ENCODE measurements at places on chromosomes 6 and 20.

- no peak for DNase-seq
Measured at GRCh38 chr6:166512567-166512966, 73.9 kb downstream of the RAMACL start.

DNA sequence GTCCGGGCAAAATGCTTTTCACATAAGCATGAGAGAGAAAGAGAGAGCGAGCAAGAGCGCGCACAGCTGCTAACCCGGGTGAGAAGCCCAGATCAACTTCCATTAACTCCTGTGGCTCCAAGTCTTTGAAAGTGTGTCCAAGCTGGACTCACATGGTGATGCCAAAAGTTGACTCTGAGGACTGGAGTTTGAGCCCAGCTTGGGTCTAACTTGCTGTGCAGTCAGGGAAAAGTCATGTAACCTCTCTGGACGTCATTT, 357.2 kb upstream of the SULF2 start:
- no peak for DNase-seq

DNA sequence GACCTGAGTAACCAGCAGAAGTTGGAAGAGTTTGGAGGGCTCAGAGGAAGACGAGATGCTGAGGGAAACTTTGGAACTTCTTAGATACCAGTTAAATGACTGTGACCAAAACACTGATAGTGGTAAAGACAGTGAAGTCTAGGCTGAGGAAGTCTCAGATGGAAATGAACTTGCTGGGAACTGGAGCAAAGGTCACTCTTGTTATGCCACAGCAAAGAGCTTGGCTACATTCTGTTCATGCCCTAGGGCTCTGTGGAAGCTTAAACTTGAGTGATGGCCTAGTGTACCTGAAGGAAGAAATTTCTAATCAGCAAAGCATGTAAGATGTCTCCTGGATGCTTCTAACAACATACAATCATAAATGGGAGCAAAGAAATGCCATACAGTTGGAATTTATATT, 24.7 kb downstream of the WDR27 start:
- DNase-seq: no peak

GRCh38 chr6:19536838-19537237, 300.3 kb upstream of the ID4 start:
- DNase-seq: no peak

GRCh38 chr6:41663568-41663967, 25.3 kb downstream of the MDFI start:
- no peak for DNase-seq

DNA sequence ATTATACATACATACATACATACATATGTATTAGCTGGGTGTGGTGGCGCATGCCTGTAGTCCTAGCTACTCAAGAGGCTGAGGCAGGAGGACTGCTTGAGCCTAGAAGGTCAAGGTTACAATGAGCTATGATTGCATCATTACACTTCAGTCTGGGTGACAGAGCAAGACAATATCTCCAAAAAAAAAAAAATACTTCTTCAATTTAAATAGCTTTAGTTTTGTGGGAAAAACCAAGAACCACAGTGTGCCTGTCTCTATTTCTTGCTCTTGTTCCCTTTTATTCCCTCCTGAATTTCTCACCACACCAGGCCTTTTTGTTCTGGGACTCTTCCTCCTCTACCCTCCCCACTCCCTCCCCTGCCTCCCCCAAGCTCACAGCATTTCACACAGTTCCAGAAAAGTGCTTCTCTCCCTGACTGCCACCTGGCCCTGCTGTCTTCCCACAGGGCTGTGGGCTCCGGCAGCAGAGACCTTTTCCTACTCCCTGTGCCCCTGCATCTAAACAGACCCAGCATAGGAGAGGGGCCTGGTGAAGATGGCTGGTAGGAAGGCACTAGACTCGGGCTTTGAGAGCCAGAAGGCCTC, 1.3 kb downstream of the C20orf203 start:
- no peak for DNase-seq

DNA sequence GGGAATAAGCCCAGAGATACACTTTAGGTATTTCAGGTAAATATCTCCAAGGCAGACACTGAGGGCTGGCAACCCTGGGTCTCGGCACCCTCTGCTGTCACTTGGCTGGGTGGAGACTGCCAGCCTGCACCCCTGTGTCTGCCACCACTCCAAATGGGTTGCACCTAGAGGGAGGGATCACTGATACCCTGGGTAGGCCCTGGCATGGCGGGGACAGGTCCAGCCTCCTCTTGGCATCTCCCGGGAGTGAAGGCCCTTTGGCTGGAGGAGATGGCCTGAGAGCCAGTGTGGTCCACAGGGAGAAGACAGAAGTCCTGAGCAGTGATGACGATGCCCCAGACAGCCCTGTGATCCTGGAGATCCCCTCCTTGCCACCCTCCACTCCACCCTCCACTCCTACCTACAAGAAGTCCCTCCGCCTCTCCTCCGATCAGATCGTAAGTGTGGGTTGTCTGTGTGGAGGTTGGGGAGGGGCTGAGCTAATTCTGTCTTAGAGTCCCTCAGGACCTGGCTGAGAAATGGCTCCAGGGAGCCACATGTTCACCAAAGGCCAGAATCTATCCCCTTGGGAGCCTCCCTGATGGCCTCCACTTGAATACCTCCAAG, 10.9 kb downstream of the EMILIN3 start:
- DNase-seq: no peak

GRCh38 chr6:128704601-128705000, 178.3 kb upstream of the LAMA2 start:
- no peak for DNase-seq

- DNase-seq: no peak
Measured at GRCh38 chr20:62955519-62956386, 3.2 kb downstream of the SLC17A9 start.
